Naive thymus-derived CD4-positive, alpha-beta T cell (primary cell): ENCODE measurements at places on chromosomes 2 and 18. TPM values are rescaled to one million over a fixed set of nuclear protein-coding genes. Genes with fewer than 3 reads are reported as not detected.

GRCh38 chr2:53275743-53276142 lies 491.9 kb upstream of the CHAC2 start:
- no peaks in the 10 kb centered on the region for H3K36me3 ChIP-seq
- H3K4me1 ChIP-seq: no peaks in the 10 kb centered on the region
- no peaks in the 10 kb centered on the region for H3K27me3 ChIP-seq
- H3K4me3 ChIP-seq: no peak overlapping the region

- H3K36me3 ChIP-seq: no peaks in the 10 kb centered on the region
- H3K4me3 ChIP-seq: no peak overlapping the region
- H3K27me3 ChIP-seq: no peaks in the 10 kb centered on the region
- no peak for DNase-seq
Observed at GRCh38 chr18:34467058-34467457, 242.3 kb upstream of the NOL4 start.

- no peak for DNase-seq
- H3K4me3 ChIP-seq: no peak overlapping the region
- no peaks in the 10 kb centered on the region for H3K27me3 ChIP-seq
Observed at GRCh38 chr18:52343731-52344340, 3.8 kb downstream of the DCC start.

DNA sequence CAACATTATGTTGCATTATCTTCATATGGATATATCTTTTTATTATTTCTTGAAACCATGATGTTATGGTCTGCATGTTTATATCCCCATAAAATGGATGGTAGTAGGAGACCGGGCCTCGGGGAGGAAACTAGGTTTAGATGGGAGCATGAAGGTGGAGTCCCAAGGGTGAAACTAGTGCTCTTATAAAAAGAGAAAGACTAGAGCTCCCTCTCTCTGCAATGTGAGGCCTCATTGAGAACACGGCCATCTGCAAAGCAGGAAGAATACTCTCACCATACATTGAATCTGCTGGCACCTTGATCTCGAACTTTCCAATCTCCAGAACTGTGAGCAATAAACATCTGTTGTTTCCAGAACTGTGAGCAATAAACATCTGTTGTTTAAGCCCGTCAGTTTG lies 64.0 kb downstream of the NXPH2 start:
- H3K27ac ChIP-seq: no peak overlapping the region
- no peaks in the 10 kb centered on the region for H3K4me1 ChIP-seq
- H3K4me3 ChIP-seq: no peak overlapping the region
- DNase-seq: no peak
- no peaks in the 10 kb centered on the region for H3K36me3 ChIP-seq

DNA sequence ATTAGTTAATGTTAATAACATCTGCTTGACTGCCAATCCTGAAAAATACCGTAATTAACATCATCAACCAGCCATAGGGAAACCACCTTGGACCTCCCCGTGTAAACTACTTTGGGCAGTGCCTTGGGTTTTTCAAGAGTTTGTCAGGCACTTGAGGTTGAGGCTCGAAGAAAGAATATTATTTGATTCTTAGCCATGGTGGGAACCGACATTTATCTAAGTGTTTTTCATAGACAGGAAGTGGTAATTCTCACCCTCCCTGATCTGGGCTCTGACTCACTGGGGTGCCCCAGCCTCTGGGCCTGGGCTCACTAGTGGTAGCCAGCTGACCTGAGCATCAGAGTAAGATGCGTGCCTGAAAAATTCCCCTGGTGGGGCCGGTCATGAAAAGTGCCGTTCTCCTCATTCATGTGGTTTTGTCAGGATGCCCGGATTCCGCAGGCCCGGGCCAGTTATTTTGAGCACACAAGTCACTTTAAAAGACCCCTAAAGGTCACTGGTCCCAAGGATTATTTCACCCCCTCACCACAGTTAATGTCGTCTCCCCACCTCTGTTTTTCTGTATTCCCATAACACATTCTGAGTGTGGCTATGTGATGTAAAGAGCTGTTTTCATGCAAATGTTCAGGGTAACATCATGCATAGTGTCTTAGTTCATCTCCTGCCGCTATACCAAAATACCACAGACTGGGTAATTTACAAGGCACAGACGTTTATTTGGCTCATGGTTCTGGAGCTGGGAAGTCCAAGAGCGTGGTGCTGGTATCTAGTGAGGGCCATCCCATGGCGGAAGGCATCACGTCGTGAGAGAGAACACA lies 21.6 kb upstream of the SPATA3 start:
- no peaks in the 10 kb centered on the region for H3K27me3 ChIP-seq
- H3K4me1 ChIP-seq: peaks cover 13% of the 10 kb centered on the region
- DNase-seq: no peak
- H3K4me3 ChIP-seq: peak overlapping the region; percentile 34

- peaks cover 4% of the 10 kb centered on the region for H3K36me3 ChIP-seq
- H3K4me3 ChIP-seq: no peak overlapping the region
- H3K4me1 ChIP-seq: no peaks in the 10 kb centered on the region
- H3K27ac ChIP-seq: no peak overlapping the region
Observed at GRCh38 chr2:15363142-15363541, 198.0 kb downstream of the NBAS start.

The LGALSL gene
- 0.20 TPM for polyA plus RNA-seq
